CD4-positive, alpha-beta T cell treated with Interleukin-6 at 100 ng/mL for 8 hours (primary cell): ENCODE measurements at places on chromosomes 12 and 14.

GRCh38 chr14:52188381-52188780, 79.1 kb upstream of the PTGDR start:
- DNase-seq = no peak

- no peak for DNase-seq
Observed at GRCh38 chr12:16526693-16527092, 79.3 kb downstream of the LMO3 start.

DNA sequence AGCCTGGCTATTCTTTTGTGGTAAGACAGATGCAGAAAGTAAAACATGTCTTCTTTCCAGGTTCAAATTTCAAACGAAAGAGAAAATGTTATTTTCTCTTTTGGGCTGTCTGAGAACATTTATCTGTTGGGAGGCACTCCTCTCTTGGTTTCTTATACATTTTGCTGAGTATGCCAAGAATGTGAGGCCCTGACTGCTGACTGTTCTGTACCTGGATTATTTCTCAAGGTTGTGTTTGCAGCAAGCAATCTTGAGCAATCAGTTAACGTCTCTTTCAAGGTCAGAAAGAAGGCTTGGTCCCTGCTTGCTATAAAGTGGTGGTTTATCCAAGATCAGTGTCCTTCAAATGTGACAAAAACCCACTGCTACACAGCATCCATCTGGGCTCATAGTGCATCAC, 9.8 kb downstream of the SSTR1 start:
- no peak for DNase-seq

DNA sequence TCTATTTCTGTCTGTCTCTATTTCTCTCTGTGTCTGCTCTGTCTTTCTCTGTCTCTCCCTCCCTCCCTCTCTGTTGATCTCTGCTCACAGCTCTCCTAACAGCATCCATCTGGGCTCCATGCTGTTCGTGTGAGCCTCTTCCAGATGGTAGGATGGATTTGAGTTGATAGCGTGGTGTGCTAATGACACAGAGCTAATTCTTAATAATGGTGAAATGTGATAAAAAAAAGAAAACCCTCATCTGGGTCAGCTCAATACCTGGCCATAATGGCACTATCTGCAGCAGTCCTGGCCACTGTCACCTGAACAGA, 96.4 kb downstream of the AACS start:
- DNase-seq = no peak

DNA sequence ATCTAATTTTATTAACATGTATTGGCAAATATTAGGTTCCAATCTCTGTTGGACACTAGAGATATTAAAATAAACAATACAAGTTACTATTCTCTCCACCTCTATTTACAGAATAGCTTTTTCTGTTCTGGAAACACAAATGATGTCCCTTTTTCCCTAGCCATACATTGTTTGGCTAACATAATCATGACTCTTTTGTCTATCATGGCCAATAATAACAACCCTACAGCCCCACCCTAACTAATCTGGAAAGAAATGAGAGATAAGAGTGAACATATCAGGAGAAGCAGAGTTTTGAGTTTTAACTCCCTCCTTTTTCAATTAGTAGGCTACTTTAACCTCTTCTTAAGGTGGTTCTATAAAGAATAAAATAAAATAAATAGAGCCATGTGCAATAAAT, 40.2 kb downstream of the RASSF9 start:
- no peak for DNase-seq

DNA sequence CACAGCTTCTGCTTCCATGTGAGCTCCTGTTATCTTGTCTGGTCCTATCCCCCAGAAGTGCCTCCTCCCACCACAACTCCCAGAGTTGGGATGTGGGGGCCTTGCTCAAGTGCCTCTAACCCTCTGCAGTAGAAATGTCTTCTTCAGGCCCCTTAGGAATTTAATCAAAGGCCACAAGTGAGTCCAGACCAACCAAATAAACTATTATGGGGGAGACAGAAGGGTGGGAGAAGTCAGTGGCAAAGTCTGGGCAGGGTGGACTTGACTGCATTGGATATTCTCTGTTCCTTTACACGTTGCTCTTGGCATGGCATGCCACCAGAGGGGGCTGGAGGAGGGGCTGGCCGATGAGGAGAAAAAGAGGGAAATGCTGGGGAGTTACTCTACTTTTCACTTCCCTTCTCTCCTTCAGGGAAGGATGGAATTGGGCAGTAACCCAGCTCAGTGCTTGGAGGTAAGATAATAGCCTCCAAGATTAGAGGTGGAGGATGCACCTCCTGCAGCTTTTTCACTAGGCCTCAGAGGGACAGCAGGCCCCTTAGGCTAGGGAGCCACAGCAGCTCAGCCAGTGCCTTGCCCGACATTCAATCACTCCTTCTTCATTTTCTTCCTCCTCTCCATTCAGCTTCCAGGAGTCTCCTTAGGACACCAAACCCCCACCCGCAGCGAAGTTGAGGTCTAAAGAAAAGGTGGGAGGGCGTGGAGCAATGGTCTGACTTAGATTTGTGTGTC, 1.2 kb upstream of the AP1G2 start:
- no peak for DNase-seq

GRCh38 chr12:53414756-53415417, 8.8 kb upstream of the AMHR2 start:
- no peak for DNase-seq

DNA sequence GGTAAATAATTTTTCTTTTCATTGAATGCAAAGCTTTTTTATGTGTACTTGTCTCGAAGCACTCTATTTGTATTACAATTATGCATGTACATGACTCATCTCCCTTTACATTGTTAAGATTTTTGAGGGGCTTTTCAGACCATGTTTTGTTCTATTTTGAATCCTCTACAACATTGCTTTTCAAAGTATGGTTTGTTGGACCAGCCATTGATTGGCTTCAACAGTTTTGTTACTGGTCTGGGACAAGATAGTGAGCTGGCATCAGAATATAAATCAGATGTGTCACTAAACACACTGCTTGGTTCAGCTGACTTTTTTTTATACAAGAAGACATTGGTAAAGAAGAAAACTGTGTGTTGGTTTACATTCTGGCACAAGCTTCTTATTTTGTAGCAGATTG, 122.3 kb downstream of the MON2 start:
- no peak for DNase-seq

- no peak for DNase-seq
Observed at GRCh38 chr12:110957652-110958051, 37.3 kb upstream of the MYL2 start.

DNA sequence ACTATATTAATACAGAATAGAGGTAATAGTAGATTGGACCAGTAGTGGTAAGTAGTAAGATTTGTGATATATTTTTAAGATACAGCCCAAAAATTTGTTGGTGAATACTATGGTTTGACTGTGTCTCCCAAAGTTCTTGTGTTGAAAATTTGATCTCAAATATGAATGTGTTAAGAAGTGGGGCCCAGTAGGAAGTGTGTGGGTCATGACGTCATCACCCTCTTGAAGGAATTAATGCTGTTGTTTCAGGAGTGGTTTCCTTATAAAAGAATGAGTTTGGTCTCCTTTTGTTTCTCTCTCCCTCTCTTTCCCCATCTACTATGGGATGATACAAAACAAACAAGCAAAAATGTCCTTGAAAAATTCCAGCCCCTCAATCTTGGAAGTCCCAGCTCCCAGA, 16.3 kb downstream of the LUM start:
- no peak for DNase-seq

GRCh38 chr12:109995361-109995685, 845 bp downstream of the GIT2 start:
- no peak for DNase-seq

- DNase-seq = no peak
Observed at GRCh38 chr14:90534838-90535555, 138.2 kb downstream of the CALM1 start.

GRCh38 chr12:95815632-95816212, 25.2 kb upstream of the NTN4 start:
- no peak for DNase-seq

DNA sequence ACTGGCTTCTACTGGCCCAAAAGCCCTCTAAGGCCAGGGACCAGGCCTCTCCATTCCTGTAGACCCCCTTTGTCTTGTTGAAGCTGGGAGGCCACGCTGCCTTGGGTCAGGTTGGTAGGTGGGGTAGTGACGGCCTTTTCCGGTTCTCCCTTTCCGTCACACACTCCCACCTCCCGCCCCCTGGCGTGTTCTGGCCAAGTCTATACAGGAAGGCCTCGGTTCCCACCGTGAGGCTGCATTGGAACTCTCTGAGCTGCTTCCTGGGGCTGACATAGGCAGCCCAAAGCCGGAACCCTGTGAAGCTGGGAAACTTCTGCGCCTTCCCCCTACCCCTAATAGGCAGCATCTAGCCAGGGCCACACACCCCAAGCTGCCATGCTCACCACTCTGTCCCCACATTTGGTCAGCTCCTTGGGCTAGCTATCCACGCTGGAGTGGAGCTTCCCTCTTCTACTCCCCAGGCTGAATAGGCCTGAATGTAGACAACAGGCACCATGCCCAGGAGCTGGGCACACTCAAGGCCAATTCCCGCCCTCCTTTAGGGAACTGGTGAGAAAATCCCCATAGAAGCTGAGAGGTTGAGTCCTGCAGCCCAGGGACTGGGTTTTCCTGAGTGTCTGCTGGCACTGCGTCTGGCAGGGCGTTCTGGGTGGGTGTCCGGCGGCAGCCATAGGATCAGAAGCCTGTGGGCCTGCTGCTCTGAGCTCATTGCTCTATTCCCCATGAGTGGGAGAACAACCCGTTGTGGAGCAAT, 35.7 kb downstream of the RIN3 start:
- no peak for DNase-seq

DNA sequence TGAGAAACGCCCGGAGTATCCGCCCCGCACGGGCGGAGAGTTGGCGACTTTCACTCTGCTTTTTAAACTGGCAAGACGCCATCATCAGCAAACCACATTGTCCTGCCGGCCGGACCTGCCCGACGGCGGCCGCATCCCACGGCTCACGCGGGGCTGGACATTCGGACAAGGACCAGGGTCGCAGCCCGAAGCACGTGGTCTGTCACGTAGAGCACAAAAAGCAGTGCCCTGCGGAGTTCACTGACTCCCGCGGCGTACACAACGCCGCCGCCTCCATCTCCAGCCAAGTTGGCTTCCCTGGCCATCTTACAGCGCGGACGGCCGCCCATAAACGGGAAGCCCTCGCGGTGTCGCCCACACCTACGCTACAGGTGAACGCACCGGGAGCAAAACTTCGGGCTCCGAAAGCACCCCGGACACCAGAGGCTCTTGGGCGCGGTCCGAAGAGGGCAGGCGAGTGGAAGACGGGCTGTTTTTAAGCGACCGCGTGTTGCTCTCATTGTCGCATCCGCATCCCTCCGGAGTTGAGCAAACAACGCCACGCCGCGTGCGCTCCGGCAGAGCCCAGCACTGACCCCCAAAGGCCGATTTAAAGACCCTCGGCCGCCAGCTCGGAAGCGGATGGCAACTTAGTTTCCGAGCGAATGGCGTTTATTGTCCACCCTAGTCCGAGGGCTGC, 966 bp downstream of the SINHCAF start:
- DNase-seq = peak; percentile 30

- DNase-seq = no peak
Observed at GRCh38 chr14:56150645-56151345, 32.6 kb downstream of the PELI2 start.

- no peak for DNase-seq
Observed at GRCh38 chr14:55416866-55417265, 5.2 kb upstream of the ATG14 start.

DNA sequence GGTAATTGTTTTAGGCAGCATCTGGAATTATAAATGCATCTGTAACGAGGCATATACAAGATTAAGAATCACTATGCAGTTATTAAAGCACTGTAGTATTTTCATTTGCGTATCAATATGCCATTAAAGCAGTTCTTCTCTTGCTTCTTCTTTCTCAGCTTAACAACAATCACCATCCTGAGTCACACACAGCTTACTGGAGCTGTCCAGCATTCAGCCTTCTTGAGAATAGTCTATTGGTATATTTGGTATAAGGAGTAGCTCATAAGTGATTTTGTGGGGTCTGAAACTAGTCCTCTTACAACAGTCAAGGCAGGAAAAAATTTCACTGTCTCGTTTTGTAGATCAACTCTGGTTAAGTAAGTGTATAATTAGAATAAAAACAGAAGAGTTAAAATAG, 523.0 kb upstream of the FOXG1 start:
- DNase-seq = no peak

- no peak for DNase-seq
Observed at GRCh38 chr14:101191101-101191720, 287.7 kb upstream of the RTL1 start.

DNA sequence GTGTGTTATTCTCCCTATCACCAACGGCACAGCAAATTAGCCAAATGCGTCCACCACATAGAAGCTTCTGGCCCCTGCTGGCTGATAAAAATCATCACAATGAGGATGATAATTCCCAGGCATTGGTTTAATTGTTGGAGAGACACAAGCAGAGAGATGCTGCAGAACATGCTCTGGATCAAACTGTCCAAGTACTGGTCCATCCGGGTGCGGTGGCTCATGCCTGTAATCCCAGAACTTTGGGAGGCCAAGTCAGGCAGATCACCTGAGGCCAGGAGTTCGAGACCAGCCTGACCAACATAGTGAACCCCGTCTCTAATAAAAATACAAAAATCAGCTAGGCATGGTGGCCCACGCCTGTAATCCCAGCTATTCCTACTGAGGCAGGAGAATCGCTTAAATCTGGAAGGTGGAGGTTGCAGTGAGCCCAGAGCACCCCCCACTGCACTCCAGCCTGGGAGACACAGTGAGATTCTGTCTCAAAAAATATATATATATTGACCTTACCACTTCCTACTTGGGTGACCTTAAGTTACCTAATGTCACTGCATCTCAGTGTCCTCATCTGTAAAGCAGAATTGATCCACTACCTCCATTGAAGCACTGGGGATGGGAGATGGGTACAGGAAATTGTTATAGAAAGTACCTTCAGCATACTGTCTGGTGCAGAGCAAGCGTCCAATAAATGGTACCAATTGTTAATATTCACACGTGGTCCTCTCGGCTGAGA, 83.7 kb upstream of the EGLN3 start:
- DNase-seq = no peak

DNA sequence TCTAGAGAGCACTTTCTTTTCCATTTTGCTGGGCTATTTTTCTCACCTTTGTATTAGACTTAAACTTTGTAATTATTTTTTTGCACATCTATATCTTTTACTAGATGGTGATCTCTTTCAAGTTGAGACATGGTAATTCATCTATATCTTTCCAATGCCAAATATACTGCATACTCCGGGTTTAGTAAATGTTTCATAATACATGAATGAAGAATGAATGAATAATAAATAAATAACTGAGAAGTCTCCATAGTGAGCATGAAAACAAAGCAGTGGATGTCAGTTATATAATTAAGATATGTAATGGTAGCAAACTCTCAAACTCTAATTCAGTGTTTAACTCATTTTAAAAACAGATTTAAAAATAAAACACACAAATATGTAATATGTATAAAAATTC, 342.5 kb upstream of the KITLG start:
- no peak for DNase-seq

DNA sequence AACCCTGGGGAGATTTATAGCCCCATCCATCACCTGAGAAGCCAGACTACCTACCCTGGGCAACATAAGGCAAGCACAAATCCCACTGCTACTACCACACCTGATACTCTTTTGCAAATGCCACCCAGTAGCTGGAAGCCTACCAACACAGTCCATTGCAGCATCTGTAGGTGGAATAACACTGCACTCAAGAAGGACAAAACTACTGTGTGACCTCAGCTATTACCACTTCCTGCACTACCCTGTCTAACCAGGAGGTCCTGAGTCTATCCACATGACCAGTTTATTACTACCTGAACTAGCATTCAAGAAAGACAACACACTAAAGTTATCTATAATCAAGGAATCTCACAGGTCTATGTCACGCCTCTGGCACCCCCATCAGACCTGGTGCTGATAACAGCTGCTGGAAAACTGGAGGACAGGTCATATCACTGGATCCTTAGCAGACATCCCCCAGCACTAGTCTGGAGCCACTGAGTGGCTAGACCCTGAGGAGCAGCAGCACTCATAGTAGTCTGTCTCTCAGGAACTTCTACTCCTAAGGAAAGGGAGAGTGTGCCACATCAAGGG, 2.9 kb upstream of the CLEC1A start:
- DNase-seq = no peak
